ENCODE measurements at places on chromosomes 16 and 17.

- DNase-seq, result no peak
Measured at GRCh38 chr17:55402374-55402773, 19.3 kb downstream of the MMD start.

GRCh38 chr17:3974980-3975379, 10.7 kb upstream of the ATP2A3 start:
- DNase-seq, result no peak

GRCh38 chr17:27644586-27644985, 13.6 kb downstream of the LGALS9 start:
- DNase-seq, result no peak

GRCh38 chr17:63150994-63151464, 185.0 kb downstream of the TANC2 start:
- no peak for DNase-seq

DNA sequence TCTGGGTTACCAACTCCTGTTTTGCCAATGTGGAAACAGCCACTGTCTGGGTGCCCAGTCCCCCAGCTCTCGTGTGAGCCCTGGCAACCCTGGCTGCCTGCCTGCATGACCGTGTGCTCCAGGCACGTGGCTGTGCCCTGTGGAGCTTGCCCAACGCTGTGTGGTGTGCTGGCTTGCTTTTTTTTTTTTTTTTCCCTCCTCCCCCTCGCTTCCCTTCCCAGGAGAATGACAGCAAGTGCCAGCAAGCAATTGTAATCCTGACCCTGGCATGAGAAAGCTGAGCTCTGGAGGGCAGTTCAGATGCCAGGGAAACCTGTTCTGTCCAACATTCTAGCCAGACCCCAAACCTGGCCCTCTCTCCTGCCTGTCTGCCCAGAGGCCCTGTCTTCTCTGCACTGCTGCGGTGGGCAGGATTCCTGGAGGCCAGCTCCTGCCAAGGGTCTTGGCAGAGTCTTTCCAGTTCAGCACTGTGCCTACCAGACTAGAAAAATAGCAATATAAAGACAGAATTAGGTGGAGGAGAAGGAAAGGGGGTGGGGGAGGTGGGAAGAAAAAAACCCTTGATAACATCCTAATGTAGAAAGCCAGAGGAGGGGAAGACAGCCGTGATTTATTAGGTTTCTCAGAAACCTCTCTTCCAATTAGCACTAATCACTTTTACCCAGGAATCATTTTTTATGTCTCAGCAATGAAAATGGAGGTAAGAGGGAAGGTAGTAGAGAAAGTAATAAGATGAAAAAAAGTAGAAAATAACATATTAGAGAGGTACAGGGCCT, 9.0 kb downstream of the HLF start:
- DNase-seq, result peak; percentile 91

GRCh38 chr16:24771132-24771778, 41.8 kb downstream of the TNRC6A start:
- no peak for DNase-seq

All from coronary artery (tissue), 2 donors.